Activated effector memory CD4-positive, alpha-beta T cell treated with Interleukin-2 at 50 U/mL for 16 hours (primary cell): ENCODE measurements at places on chromosomes 1 and 21.

DNA sequence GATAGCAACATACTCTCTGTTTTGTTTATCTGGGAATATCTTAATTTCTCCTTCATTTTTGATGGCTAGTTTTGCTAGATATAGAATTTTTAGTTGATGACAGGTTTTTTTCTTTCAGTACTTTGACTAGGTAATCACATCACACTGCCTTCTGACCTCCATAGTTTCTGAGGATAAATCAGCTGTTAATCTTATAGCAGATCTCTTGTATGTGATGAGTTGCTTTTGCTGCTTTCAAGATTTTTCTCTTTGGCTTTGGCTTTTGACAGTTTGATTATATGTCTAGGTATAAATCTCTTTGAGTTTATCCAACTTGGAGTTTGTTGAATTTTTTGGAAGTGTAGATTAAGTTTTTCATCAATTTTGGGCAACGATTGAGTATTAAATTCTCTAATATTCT, 142.6 kb downstream of the ZNF644 start:
- no peak for DNase-seq

GRCh38 chr1:209199822-209200221, 383.7 kb upstream of the CAMK1G start:
- no peak for DNase-seq

GRCh38 chr1:8456308-8456912, 138.5 kb downstream of the SLC45A1 start:
- DNase-seq: no peak

DNA sequence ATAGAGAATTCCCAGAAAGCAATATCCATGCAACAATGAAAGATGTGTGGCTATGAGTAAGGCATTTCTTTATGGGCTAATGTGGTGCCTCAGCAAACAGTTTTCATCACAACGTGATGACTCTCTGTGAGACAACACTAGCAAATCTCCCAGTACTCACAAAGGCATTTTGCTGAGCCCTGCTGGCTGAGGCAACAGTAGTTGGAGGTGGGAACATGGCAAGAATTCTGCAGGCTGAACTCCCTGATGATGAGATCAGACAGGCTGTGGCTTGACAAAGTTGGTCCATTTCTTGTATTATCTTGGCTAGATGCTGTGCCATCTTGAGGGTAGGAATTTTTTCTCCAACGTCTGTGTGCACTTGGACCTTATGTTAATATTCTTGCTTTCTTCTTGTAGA, 24.6 kb downstream of the PROX1 start:
- DNase-seq: no peak

- DNase-seq: no peak
Observed at GRCh38 chr1:82628887-82629286, 828.2 kb downstream of the ADGRL2 start.
